ENCODE measurements at places on chromosomes 13 and 19. TPM values are rescaled to one million over a fixed set of nuclear protein-coding genes. Genes with fewer than 3 reads are reported as not detected.

DNA sequence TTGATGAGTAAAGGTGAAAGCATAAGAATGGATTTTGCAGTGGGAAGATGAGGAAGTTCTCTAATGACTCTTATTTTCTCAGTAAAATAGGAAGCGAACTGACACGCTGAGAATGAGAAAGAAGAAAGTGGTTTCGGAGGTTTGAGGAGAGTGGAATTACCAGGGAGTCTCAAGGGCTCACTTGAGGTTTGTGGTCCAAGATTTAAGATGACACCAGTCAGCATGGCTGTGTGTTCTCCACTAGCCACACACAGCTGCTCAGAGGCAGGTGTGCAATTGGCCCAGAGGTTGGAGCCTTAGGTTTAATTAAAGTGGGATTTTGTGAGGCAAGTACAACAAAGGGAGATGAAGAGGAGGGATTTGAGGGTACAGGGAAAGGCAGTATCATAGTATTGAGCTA lies 99.6 kb upstream of the NBEA start:
- no peaks in the 10 kb centered on the region for H3K36me3 ChIP-seq
- no peaks in the 10 kb centered on the region for H3K4me1 ChIP-seq
- no peaks in the 10 kb centered on the region for H3K27me3 ChIP-seq
- H3K4me3 ChIP-seq: no peak overlapping the region

DNA sequence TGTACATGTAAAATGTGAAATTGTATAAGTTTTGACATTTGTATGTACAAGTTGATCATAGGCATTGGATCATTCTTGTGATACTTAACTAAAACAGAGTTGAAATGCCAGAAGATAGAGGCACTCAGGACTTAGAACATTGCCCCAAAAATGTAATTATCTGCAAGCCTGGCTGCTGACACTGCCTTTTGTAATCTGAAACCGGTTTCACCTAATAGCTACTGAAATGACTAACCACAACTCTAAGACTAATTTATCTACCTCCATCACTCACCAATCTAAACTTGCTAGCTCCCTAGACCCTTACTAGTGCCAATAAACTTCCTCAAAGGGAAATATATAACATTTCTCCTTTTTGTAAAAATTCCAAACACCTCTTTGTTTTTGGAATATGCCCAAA lies 2596.2 kb downstream of the PCDH9 start:
- no peaks in the 10 kb centered on the region for H3K36me3 ChIP-seq
- H3K27me3 ChIP-seq: no peaks in the 10 kb centered on the region
- no peak overlapping the region for H3K4me3 ChIP-seq
- H3K4me1 ChIP-seq: no peaks in the 10 kb centered on the region
- no peak for DNase-seq
- no peak overlapping the region for H3K27ac ChIP-seq

- H3K36me3 ChIP-seq: no peaks in the 10 kb centered on the region
- H3K27me3 ChIP-seq: peaks cover 2% of the 10 kb centered on the region
- DNase-seq: no peak
- no peak overlapping the region for H3K27ac ChIP-seq
- no peaks in the 10 kb centered on the region for H3K4me1 ChIP-seq
These were observed 17.5 kb downstream of the ELAVL3 start for GRCh38 chr19:11463391-11463790.

- no peak for DNase-seq
- H3K4me3 ChIP-seq: no peak overlapping the region
- H3K27ac ChIP-seq: no peak overlapping the region
- H3K36me3 ChIP-seq: no peaks in the 10 kb centered on the region
- no peaks in the 10 kb centered on the region for H3K27me3 ChIP-seq
- H3K4me1 ChIP-seq: no peaks in the 10 kb centered on the region
These were observed 678.9 kb upstream of the SLITRK5 start for GRCh38 chr13:86992251-86992650.

Gene ADPRHL1
- total RNA-seq: 6.8 TPM

GRCh38 chr13:31987535-31988170 lies 43.9 kb upstream of the FRY start:
- no peaks in the 10 kb centered on the region for H3K27me3 ChIP-seq
- H3K4me1 ChIP-seq: peaks cover 15% of the 10 kb centered on the region
- H3K27ac ChIP-seq: no peak overlapping the region
- H3K4me3 ChIP-seq: no peak overlapping the region

Gene OR10H1
- not detected for total RNA-seq

DNA sequence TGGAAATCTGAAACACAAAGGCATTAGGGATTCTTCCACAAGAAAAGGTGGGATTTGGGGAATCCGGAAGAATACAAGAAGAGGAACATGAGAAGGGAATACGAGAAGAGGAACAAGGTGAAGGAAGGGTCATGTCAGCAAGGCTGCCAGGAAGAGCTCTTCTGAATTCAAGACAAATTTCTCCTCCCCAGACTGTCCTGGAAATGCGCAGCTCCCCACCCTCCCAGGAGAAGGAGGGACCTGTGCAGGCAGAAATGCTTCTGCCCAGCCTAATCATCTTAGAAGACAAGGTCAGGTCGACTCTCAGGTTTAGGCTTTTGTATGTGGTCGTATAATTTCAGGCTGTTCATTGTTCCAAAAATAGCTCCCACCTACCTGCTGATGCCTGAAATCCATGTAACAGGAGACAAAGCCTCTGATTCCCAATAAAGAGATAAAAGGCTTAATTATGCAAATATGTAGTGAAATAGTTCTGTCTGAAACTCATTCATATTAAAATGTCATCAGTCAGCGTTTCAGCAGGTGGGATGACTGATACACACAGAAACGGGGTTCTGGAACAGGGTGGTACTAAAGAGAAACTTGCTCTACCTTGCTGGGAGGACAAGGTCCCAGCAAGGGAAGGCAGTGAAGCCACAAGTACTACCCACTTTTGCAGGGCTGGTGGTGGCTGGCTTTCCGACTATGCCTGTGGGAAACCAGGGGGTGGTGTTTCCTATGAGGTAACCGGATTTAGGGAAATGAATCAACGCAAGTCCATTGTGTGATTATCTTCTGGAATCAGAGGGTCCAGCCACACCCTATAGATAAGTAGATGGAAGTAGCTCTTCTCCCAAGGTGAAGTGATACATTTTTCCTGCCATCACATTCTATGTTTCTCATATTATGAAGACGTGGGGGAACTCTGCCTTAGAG lies 76.1 kb downstream of the KL start:
- H3K27ac ChIP-seq: peak overlapping the region; percentile 18
- no peak for DNase-seq
- no peak overlapping the region for H3K4me3 ChIP-seq

DNA sequence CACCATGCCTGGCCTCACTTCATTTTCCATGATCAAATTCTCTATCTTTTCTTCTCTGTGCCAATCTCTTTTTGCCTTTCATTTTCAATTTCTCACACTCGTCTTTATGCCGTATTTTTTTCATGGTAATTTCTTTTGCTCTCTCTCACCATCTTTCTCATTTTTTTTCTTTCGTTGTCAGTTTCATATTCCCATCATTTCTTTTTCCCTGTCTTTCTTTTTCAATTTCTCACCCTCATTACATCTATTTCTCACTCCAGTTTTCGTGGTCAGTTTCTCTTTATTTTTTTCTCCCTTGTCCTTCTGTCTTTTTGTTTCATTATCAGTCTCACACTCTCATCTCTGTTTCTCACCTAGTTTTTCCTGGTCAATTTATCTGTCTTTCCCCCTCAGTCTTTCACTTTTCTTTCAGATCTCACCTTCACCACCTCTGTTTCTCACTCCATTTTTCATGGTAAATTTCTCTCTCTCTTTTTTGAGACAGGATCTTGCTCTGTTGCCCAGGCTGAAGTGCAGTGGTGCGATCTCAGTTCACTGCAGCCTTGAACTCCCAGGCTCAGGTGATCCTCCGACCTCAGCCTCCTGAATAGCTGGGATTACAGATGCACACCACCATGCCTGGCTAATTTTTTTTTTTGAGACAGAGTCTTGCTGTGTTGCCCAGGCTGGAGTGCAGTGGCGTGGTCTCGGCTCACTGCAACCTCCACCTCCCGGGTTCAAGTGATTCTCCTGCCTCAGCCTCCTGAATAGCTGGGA lies 14.1 kb downstream of the SSC5D start:
- no peaks in the 10 kb centered on the region for H3K4me1 ChIP-seq
- no peak overlapping the region for H3K4me3 ChIP-seq
- no peak overlapping the region for H3K27ac ChIP-seq
- H3K27me3 ChIP-seq: peaks cover 40% of the 10 kb centered on the region
- DNase-seq: no peak

DNA sequence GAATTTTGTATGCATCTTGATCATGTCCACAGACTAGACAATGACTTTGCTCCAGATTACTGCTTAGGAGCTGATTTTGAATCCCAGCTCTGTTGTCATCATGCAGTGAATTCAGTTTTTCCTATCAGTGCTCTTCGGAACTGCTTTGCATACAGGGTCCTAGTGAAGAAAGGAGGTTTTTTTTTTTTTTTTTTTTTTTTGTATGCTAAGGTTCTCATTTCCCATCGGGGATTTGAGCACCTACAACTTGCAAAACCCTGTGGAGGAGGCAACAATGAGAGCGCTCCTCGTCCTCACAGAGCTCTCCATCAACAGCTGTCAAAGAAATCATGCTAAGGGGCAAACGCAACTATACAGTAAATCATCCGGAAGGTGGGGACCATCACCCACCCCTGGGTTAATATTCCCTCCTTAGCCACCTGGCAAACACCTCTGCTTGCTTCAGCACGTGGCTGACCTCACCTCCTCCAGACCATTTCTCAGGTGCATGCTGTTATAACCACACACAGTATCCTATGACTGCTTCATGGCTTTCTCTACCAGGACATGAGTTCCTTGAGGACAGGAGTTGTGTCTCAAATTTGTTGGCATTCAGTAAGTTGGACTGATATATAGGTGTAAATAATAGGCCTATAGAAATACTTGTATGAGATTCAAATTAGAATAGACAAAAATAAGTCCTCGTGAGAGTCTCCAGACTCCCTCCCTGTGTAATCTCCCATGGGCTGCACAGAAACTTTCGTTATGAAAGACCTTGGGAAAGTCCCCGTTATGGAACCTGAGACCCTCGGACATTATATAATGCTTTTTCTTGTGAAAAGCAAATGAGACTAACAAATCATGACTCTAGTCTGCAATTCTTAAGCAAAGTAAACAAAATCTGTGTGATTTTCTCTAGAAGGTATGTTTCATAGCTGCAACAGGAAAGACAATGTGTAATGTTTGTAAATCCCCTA lies 113.8 kb downstream of the KATNAL1 start:
- H3K36me3 ChIP-seq: no peaks in the 10 kb centered on the region
- peaks cover 4% of the 10 kb centered on the region for H3K27me3 ChIP-seq
- peaks cover 17% of the 10 kb centered on the region for H3K4me1 ChIP-seq
- H3K4me3 ChIP-seq: no peak overlapping the region
- no peak overlapping the region for H3K27ac ChIP-seq
- DNase-seq: no peak

DNA sequence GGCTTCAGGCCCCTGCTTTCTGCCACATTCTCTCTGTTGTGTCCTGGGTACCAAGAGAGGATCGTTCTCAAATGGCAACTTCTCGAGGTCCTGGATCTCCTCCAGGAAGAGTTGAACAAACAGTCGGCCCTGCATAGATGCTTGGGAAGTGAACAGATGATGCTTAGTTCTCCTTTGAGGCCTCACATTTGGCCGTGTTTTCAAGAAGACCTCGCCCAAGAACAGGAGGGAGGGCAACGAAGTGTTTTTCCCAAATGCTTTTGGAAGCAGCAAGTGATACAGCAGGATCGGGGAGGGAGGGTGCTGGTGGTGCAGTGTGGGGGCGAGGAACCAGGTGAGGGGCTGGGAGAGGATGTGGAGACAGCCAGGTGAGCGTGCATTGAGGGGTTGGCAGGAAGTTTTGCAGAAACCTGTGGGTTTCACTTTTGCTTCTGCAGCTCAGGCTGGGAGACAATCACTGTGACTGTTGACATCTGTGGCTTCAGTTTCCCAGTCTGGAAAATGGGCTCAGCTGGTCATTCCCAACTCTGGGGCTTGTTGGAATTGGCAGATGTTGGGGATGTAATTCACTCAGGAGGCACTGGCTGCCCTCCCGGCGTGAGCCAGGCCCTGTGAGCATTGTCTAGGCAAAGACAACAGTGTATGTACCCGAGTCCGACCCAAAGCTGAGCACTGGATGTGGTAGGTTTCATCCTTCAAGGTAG lies 21.6 kb downstream of the MAST3 start:
- DNase-seq: no peak
- peaks cover 8% of the 10 kb centered on the region for H3K4me1 ChIP-seq
- H3K36me3 ChIP-seq: peaks cover 3% of the 10 kb centered on the region
- H3K27me3 ChIP-seq: no peaks in the 10 kb centered on the region
- H3K27ac ChIP-seq: peak overlapping the region; percentile 29
- peak overlapping the region; percentile 77 for H3K4me3 ChIP-seq

Gene GNA15
- not detected for total RNA-seq
